ENCODE measurements at places on chromosomes 3 and 15. TPM values are rescaled to one million over a fixed set of nuclear protein-coding genes. Genes with fewer than 3 reads are reported as not detected.
A peak's percentile ranks its signal among the peaks of the same experiment; 100 is the strongest.

Gene TMCO5A
- total RNA-seq = not detected

Gene APOD
- total RNA-seq = 1.9 TPM

Gene GOLGA6L4
- total RNA-seq = 1.9 TPM

Gene IQCH
- total RNA-seq = 0.94 TPM

Gene TMC3
- total RNA-seq = not detected

DNA sequence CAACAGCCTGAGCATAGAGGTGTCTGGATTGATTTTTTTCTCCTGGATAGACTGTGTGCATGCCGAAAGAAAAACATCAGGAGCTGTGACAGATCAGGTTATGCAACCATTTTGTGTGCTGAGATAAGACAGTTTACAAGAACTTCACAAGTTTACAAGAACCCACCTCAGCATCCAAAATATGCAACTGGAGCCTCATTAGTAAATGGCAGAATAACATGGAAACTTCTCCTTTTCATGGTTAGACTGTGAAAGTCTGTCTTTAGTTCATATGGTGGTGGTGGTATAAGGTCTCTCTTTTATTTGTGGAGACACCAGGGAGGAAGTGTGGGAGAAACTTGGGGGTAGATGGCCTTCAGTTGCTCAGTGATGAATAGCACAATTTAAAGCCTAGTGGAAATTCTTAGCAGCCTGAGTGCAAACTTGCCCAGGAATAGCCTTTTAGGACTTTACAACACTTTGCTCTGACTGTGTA, 3.7 kb upstream of the ZNF609 start:
- H3K27ac ChIP-seq = peak overlapping the region; percentile 64
- peaks cover 70% of the 10 kb centered on the region for H3K4me1 ChIP-seq
- DNase-seq = no peak
- H3K27me3 ChIP-seq = no peaks in the 10 kb centered on the region
- H3K36me3 ChIP-seq = no peaks in the 10 kb centered on the region
- no peak overlapping the region for H3K4me3 ChIP-seq

GRCh38 chr3:34132069-34132692, 333.8 kb downstream of the PDCD6IP start:
- H3K36me3 ChIP-seq = no peaks in the 10 kb centered on the region
- no peaks in the 10 kb centered on the region for H3K27me3 ChIP-seq
- no peak overlapping the region for H3K27ac ChIP-seq
- H3K4me1 ChIP-seq = no peaks in the 10 kb centered on the region

DNA sequence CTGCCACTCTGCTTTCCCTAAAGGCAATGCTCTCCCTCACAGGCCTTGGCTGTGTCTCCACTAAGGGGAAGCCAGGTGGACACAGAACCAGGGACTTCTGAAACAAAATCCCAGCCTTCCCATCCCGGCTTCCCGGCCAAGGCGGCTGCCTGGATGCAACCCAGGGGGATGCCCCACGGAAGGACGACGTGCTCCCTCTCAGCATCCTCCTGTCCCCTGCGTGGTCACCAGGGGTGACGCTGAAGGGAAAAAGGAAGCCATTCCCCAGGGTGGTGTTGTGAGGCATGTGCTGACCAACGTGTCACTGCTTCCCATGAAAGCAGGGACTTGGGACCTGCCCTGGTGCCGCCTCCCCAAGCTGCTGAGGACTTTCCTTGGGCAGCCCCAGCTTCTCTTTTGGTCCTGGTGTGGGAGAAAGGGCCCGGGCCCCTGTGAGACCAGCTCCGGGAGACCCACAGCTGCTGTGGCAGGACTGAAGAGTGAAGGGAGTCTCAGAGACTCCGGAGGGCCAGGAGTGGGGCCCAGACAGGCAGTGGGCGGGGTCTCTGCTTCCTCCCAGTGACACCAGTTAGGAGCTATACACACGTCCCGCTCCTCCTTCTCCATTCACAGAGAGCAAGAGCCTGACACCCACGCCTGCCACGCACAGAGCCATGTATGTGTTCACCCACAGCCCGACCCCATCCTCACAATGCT, 139.2 kb downstream of the NUP210 start:
- peak; percentile 62 for DNase-seq
- H3K27ac ChIP-seq = peak overlapping the region; percentile 64
- peaks cover 20% of the 10 kb centered on the region for H3K4me1 ChIP-seq
- H3K27me3 ChIP-seq = peaks cover 16% of the 10 kb centered on the region
- H3K4me3 ChIP-seq = peak overlapping the region; percentile 68

- H3K4me1 ChIP-seq = peaks cover 3% of the 10 kb centered on the region
- no peak for DNase-seq
- H3K4me3 ChIP-seq = no peak overlapping the region
- no peak overlapping the region for H3K27ac ChIP-seq
- H3K36me3 ChIP-seq = no peaks in the 10 kb centered on the region
Observed at GRCh38 chr3:105359098-105359762, 7.5 kb upstream of the ALCAM start.

DNA sequence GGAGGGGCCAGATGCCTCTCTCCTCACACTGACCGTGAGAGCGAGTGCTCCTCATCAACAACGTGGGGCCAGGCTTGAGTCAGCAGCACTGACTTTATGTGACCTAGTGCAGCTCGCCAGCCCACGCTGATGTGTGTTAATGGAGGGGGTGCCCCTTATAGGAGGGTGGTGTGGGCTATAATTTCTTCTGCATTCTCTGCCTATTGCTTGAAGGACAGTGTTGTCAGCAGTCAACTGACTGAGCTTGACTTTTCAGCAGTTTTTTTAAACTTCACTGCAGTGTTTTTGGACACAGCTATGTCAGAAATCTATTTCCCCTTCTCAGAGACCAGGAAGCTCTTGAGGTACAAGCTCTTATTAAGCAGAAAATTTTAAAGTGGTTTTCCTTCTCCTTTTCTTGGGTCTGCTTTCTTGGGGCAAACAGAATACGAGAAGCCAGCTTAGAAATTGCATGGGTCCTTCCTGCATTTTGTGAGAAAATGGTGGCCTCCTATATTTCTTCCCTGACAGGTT, 304.8 kb upstream of the CTDSPL start:
- no peak overlapping the region for H3K4me3 ChIP-seq
- no peaks in the 10 kb centered on the region for H3K36me3 ChIP-seq
- H3K27me3 ChIP-seq = no peaks in the 10 kb centered on the region
- H3K4me1 ChIP-seq = peaks cover under 1% of the 10 kb centered on the region

GRCh38 chr3:101642441-101642840, 34.5 kb downstream of the ZBTB11 start:
- DNase-seq = no peak
- peaks cover 9% of the 10 kb centered on the region for H3K4me1 ChIP-seq
- H3K27ac ChIP-seq = no peak overlapping the region
- H3K36me3 ChIP-seq = no peaks in the 10 kb centered on the region

GRCh38 chr3:152123457-152123856, 145.3 kb upstream of the MBNL1 start:
- H3K4me1 ChIP-seq = no peaks in the 10 kb centered on the region
- DNase-seq = no peak
- no peak overlapping the region for H3K4me3 ChIP-seq
- no peaks in the 10 kb centered on the region for H3K27me3 ChIP-seq
- H3K36me3 ChIP-seq = no peaks in the 10 kb centered on the region

DNA sequence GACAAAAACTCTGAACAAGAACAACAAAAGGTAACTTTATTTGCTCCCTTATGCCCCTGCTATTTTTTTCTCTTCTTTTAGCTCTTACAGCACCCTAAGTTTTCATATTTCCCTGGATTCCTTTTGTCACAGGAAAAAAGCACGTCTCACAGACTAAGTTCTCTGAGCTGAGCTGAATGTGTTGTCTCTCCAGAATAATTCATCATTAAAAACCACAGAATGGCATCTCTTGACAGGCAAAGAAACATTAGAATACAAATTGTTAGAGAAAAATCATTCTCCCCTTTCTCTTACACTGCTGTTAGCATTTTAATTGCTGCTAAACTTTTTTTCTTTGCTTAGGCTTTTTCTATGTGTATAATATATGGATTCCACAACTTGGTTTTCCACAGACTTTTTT, 48.7 kb upstream of the SECISBP2L start:
- no peaks in the 10 kb centered on the region for H3K36me3 ChIP-seq
- DNase-seq = no peak
- H3K27ac ChIP-seq = no peak overlapping the region
- no peaks in the 10 kb centered on the region for H3K4me1 ChIP-seq

DNA sequence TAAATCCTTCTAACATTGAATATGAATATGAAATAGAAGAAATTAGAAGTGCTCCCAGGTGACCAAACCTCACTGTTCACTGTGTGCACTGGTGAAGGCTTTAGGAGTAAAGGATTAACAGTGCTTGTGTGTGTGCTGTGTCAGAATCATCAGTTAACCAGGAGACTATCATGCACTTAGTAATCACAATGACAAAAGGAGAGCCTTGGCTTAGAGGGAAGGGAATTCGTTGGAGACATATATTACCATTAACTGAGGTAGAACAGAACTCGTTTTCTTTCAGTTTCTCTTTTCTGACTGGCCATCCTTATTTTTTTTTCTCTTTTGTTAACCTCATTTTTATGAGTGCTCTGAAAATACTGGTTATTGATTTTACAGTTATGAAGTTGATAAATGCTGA, 213.3 kb upstream of the GBE1 start:
- H3K27ac ChIP-seq = no peak overlapping the region
- H3K4me3 ChIP-seq = no peak overlapping the region
- no peaks in the 10 kb centered on the region for H3K36me3 ChIP-seq
- no peaks in the 10 kb centered on the region for H3K27me3 ChIP-seq
- DNase-seq = no peak
- no peaks in the 10 kb centered on the region for H3K4me1 ChIP-seq

- H3K4me3 ChIP-seq = no peak overlapping the region
- peak; percentile 67 for DNase-seq
- H3K27ac ChIP-seq = no peak overlapping the region
- H3K4me1 ChIP-seq = peaks cover 28% of the 10 kb centered on the region
- no peaks in the 10 kb centered on the region for H3K27me3 ChIP-seq
Observed at GRCh38 chr3:49424816-49425215, 2.5 kb upstream of the AMT start.

DNA sequence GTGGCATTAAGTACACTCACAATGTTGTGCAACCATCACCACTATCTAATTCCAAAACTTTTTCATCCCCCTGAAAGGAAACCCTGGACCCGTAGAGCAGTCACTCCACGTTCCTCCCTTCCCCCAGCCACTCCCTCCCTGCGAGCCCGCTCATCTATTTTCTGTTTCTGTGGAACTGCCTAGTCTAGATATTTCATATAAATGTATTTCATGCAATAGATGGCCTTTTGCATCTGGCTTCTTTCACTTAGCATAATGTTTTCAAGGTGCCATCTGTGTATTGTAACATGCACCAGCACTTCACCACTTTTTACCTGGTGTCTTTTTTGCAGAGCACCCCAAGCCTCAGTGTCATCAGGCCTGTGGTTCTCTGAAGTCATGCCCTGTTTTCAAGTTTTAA, 10.7 kb downstream of the CGNL1 start:
- H3K4me1 ChIP-seq = no peaks in the 10 kb centered on the region
- no peak overlapping the region for H3K27ac ChIP-seq
- no peak for DNase-seq

GRCh38 chr15:66858423-66859207, 156.6 kb downstream of the SMAD6 start:
- no peaks in the 10 kb centered on the region for H3K27me3 ChIP-seq
- no peaks in the 10 kb centered on the region for H3K36me3 ChIP-seq
- H3K4me3 ChIP-seq = no peak overlapping the region
- no peak for DNase-seq

GRCh38 chr15:83809345-83809744, 155.4 kb downstream of the ADAMTSL3 start:
- H3K27ac ChIP-seq = no peak overlapping the region
- DNase-seq = no peak
- H3K4me1 ChIP-seq = no peaks in the 10 kb centered on the region
- H3K36me3 ChIP-seq = no peaks in the 10 kb centered on the region
- H3K4me3 ChIP-seq = no peak overlapping the region

GRCh38 chr3:69786854-69787253, 47.6 kb downstream of the MITF start:
- H3K27ac ChIP-seq = no peak overlapping the region
- H3K4me3 ChIP-seq = no peak overlapping the region
- H3K27me3 ChIP-seq = no peaks in the 10 kb centered on the region
- DNase-seq = no peak
- H3K4me1 ChIP-seq = no peaks in the 10 kb centered on the region
